ENCODE measurements at places on chromosomes 13 and 19.

GRCh38 chr13:85261757-85262346 lies 537.4 kb downstream of the SLITRK6 start:
- no peak for DNase-seq

GRCh38 chr19:41018736-41019290 lies 27.7 kb downstream of the CYP2B6 start:
- DNase-seq = no peak

DNA sequence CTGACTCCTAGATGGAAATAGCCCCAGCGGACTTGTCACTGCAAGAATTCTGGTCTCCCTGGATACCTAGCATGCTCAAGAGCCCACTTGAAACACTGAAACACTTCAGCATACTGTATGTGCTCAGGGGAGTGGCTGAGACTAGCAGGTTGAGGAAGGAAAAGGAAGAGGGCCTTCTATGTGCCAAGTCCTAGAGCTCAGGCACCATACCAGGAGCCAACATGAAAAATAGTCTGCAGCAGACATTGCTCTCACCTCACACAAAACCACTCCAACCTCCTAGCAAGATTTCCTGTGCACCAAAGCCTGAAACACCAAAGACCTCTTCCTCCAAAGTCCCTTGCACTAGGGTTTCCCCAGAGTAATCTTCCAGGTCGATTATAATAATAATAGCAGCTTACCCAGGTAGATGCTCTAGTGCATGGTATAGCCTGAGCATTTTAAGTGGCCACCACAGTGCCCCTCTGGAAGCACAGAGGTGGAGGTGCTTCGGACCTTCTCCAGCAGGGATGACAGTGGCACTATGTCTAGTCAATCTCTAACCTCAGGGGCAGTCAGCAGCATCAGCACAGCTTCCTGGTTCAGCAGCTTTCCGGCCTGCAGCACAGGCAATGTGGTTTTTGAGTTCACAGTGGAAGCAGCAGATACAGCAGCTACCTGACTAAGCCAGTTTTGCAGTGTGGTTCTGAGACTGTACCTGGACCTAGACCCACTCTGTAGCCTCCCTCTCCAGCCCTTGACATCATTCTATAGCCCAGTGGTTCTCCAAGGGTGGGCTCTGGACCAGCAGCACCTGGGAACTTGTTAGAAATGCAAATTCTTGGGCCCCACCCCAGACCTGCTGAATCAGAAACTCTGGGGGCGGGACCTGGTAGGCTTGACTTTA lies 45.6 kb upstream of the UBE2L5 start:
- DNase-seq = peak; percentile 46

GRCh38 chr19:5018224-5019015 lies 49.5 kb downstream of the KDM4B start:
- no peak for DNase-seq

- DNase-seq = no peak
These were observed 11.7 kb upstream of the CYSLTR2 start for GRCh38 chr13:48642061-48642460.
